ENCODE measurements at places on chromosomes 2 and 18.

DNA sequence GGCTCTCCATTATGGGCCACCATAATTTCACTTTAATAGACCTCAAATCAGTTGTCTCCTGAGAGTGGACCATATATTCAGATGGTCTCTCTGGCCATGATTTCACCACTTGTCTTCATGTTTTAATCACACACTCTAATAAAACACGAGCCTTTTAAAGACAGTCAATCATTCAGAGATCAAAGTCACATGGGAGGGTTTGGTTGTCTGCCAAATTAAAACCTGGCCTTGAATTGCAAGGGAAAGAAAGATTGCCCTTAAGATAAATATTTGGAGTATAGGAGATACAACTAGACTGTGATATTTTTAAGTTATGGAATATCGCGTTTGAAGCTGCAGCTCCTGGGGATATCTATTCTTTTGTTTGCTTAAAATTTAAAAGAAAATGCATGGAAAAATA is 377.8 kb upstream of the DDX18 start:
- no peak for DNase-seq

- DNase-seq = no peak
Observed at GRCh38 chr18:36593001-36593400, 235.8 kb downstream of the TPGS2 start.

DNA sequence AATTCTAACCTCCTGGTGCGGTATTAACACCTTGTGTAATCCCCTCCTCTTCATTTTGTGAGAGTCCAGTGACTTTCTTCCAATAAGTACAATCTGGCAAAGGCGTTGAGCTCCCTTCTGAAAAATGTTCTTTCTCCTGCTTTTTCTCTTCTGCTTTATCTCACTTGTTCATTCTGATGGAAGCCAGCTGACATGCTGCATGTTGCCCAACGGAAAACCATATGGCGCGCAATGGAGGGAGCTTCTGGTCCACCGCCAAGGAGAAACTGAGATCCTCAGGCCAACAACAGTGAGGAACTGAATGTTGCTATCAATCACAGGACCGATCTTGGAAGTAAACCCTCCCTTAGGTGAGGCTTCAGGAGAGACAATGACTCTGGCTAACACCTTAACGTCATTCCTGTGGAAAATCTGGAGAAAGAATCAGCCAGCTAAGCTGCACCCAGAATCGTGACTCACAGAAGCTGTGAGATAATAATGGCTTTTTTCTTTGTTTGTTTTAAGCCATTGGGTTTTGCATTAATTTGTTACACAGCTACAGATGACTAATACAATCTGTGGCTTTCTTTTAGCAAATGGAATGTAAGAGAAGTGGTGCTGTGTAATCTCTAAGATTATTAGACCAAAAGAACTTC is 1323.9 kb upstream of the DDX18 start:
- no peak for DNase-seq

DNA sequence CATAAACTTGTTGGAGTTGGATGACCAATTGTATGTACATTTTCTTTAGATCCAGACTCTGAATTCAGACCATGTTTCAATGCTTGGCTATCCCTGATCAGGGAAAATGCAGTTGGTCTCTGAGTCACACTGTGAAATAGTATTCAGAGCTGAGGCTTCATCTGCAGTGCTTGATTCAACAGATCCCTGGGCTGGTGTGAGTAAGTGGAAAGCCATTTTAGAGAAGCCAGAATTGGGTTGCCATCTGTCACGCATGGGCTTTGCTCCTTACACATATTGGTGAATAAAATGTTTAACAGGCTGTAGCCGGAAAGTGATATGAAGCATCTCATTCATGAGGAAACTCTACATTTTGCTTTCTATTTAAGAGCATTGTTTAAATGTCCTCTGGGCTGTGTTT is 50.0 kb upstream of the ACYP2 start:
- no peak for DNase-seq

GRCh38 chr18:43484710-43485109 is 207.4 kb upstream of the SYT4 start:
- DNase-seq = no peak

DNA sequence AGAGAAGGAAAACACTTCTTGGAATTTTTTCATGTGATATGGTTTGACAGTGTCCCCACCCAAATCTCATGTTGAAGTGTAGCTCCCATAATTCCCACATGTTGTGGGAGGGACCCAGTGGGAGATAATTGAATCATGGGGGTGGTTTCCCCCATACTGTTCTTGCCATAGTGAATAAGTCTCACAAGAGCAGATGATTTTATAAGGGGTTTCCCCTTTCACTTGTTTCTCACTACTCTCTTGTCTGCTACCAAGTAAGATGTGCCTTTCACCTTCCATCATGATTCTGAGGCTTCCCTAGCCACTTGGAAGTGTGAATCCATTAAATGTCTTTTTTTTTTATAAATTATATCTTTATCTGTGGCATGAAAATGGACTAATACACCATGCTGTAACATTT is 250.7 kb downstream of the LPIN1 start:
- no peak for DNase-seq

DNA sequence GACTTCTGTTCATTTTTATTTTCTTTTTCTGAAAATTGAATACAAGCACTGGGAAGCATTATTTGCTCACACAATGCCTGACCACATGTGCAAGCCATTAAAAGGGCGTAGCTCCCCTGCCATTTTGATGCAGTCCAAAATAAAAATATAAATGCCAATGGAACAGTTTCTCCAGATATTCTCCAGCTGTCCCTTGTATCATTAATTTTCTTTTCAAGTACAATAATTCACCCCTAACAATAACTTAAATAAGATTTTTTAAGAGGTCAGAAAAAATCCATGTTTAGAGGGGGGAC is 168.0 kb downstream of the TMEFF2 start:
- DNase-seq = no peak

GRCh38 chr18:6478121-6478520 is 63.4 kb upstream of the L3MBTL4 start:
- no peak for DNase-seq

GRCh38 chr2:215361876-215362561 is 50.2 kb downstream of the ATIC start:
- DNase-seq = no peak

- no peak for DNase-seq
Observed at GRCh38 chr2:105243961-105244360, 2.4 kb downstream of the GPR45 start.

DNA sequence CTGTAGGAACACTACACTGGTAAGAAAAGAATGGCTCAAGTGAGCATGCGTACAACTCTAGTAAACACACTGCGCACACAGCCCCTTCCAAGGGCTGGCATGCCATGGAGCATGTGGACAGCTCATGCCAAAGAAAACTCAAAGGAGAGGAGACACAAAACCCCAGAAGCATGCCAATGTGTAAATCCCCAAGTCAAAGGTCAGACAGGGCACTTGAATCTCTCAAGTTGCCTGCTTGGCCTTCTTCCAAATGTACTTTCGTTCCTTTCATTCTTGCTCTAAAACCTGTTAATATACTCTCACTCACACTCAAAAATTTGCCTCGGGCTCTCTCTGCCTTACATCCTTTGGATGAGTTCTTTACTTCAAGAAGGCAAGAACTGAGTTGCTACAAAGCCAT is 365.3 kb downstream of the NBAS start:
- DNase-seq = no peak

DNA sequence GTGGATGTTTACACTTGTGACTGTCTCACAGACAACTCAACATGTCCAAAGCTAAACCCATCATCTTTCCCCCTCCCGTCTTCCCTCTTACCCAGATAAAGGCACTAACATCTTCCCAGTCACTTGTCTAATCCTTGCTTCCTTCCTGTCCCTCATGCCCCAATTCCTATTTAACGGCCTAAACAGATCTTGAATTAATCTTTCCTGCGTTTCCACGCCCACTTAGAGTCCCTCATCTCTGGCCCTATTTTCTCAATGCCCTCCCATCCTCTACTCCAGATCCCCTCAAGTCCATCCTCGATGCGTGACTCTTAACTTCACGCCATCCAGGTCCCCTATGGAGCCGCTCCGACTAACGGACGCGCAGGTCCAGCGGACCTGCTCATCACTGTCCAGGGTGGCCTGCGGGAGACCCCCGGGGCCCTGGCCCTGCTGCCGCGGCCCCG is 682 bp upstream of the SCLY start:
- DNase-seq = no peak

DNA sequence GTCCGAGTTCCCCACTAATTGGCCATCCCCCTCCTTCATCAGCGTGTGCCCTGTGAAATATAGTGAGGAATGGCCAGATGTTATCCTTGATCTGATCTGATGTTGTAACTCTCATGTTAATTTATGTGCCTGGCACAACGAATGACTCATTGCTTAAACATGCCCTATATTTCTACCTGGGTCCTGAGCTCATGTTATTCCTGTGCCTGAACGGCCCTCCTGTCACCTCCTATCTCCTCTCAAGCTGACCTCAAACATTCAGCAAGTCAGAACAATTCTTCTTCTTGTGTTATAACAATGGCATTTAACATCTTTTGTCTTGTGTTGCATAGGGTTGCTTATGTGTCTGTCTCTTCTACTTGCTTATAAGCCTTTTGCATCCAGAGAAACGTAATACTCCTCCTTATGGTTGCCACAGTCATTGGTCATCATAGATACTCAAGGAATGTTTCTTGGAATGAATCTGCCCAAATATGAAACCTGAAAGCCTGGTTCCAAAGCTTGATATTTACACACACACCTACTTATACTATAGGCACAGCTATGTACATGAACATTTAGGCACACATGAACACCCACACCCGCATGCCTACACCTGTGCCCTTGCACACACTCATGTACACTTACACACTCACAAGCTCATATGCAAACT is 80.2 kb upstream of the PHLPP1 start:
- no peak for DNase-seq

DNA sequence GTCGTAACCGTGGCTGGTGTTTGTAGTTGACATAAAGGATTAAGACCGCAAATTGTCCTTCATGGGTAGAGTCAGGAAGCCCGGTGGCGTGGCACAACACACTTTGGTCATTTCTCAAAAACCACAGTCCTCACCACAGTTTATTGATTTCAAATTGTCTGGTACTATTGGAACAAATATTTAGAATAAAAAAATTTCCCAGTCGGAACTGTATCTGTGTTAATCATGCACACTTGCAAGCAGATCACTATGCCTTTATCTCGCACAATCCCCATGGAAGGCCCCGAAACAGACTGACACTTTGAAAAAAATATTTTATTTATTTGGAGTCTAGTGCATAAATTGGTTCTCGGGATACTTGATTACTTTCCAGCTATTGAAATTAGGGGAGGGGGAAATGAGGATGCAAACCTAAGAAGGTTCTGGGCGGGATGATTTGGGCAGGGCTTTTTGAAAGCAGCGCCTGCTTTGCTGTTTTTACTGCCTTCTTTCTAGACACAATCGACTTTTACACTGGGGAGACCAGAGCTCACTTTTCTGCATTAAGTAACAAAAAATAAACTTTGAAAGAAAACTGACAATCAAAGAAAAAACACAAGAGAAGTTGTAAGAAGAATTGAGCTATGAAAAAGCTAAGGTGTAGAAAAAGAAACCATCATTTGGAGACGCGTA is 15.4 kb upstream of the HOXD1 start:
- DNase-seq = no peak

DNA sequence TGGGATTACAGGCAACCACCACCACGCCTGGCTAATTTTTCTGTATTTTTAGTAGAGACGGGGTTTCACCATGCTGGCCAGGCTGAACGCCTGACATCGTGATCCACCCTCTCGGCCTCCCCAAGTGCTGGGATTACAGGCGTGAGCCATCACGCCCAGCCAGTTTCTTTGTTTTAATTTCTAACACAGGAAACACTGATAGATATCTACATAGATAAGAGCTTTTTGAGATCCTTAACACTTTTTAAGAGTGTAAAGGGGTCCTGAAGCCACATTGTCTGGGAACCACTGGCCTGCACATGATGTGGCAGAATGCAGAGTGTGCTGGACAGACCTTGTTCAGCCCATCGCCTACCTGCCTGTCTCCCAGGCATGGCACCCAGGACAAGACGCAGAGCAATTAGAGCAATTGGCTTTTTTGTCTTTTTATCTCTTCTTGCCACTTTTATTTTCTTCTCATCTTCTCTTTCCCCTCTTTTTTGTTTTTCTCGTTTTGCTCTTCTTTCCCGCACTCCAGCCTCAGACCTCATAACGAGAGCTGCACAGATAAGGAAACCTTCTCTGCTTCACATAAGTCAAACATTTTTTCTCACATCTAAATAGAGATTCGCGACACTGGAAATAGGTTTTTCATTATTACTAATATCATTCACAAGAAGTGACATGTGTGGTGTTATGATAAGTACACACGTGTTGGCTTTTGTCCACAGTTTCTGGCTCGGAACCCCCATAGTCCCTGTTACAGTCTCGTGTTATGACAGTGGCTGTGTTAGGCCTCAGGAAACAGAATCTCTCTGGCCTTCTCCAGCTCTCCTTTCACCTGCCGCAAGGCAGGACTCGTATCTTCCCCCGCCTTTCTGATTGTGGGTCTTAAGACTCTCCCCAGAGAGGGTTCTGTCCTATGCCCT is 25.2 kb upstream of the GPR55 start:
- no peak for DNase-seq

DNA sequence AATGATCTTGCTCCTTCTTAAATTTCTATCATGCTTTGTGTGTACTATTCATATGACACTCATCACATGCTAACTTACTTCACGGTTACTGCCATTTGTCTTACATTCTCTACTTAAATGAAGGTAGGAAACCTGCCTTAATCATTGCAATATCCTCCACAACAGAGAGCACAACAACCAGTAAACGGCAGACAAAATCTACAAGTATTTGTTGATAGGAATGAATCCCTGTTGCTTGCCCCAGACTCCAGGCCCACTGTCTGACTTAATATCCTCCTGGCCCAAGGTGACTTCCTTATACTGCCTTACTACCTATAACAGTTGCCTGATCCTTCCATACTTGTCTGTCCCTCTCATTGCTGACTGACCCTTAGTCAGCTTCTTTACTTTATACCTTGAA is 3.5 kb downstream of the PPP3R1 start:
- DNase-seq = no peak

- DNase-seq = no peak
Observed at GRCh38 chr18:43267818-43268217, 9.5 kb downstream of the SYT4 start.
